ENCODE measurements at places on chromosomes 11 and 22. TPM values are rescaled to one million over a fixed set of nuclear protein-coding genes. Genes with fewer than 3 reads are reported as not detected.

- no peak for DNase-seq
Measured at GRCh38 chr22:20455709-20456063, 18.1 kb upstream of the SCARF2 start.

GRCh38 chr11:47607380-47607779 lies 13.2 kb upstream of the C1QTNF4 start:
- DNase-seq, result no peak

- DNase-seq, result no peak
Measured at GRCh38 chr11:106424111-106424510, 346.6 kb downstream of the AASDHPPT start.

DNA sequence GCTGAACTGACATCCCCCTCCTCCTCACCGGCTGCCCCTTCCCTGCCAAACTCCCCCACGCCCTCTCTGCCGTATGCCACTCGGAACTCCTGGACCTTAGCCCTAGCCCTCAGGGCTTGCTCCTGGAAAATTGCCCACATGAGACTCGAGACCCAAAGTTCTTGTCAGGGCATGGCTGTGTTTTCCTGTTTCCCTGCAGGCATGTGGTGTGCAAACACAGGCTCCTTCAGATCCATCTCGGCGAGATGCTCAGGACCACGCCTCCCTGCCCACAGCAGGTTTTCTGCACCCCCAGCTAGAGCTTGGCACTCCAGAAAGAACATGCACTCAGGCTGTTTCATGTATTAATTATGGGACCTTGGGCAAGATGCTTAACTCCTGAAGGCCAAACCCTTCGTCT lies 1480.4 kb downstream of the BRD1 start:
- DNase-seq, result no peak

DNA sequence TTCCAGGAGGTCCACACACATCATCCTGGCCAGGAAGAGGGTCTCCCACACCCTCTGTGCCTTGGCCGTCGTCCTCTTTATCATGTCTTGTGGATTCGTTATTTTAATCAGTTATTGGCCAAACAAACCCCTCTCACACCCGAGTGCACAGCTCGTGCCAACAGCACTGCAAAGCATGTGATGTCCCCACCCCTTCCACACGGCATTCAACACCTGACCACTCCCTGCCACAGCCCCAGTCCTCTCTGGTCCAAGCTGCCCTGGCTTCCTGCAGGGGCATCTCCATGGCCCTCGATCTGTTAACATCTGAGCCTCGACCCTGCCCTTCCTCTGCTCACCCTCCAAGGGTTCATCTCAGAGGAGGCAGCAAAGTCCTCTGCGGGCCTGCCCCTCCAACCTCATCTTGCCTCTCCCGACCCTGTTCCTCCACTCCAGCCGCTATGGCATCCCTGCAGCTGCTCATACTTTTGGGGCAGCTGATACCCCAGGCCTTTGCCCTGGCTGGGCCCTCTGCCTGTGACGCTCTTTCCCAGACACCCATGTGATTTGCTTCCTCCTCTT lies 14.0 kb downstream of the MYEOV start:
- DNase-seq, result no peak

- no peak for DNase-seq
Measured at GRCh38 chr11:46248289-46249102, 29.0 kb upstream of the CREB3L1 start.

The TMEM86A gene
- 3.2 TPM for total RNA-seq

The MUC2 gene
- 0.43 TPM for total RNA-seq

All from lung (tissue), 17 donors.